ENCODE measurements at places on chromosomes 3 and 15. TPM values are rescaled to one million over a fixed set of nuclear protein-coding genes. Genes with fewer than 3 reads are reported as not detected.

DISP2 gene
- total RNA-seq = 1.0 TPM

AGBL1 gene
- not detected for total RNA-seq

MESP1 gene
- 1.7 TPM for total RNA-seq

TCF12 gene
- 42.2 TPM for total RNA-seq

RTP2 gene
- not detected for total RNA-seq

DNAH12 gene
- total RNA-seq = 0.02 TPM

HACD2 gene
- total RNA-seq = 30.2 TPM

TGM4 gene
- 0.07 TPM for total RNA-seq

ERC2 gene
- not detected for total RNA-seq

SAMMSON gene
- total RNA-seq = not detected

PML gene
- 15.8 TPM for total RNA-seq

ST6GAL1 gene
- total RNA-seq = 4.6 TPM

ALDH1A2 gene
- total RNA-seq = not detected

CCR5 gene
- not detected for total RNA-seq

KCNAB1 gene
- total RNA-seq = not detected

PROS1 gene
- total RNA-seq = 13.3 TPM

GOLGA8K gene
- 0.42 TPM for total RNA-seq

CRYGS gene
- 0.83 TPM for total RNA-seq

CX3CR1 gene
- not detected for total RNA-seq

UBA7 gene
- 0.41 TPM for total RNA-seq

ZNF660 gene
- total RNA-seq = not detected

LSAMP gene
- 0.24 TPM for total RNA-seq

MORC1 gene
- not detected for total RNA-seq

CFAP100 gene
- total RNA-seq = not detected

UCN2 gene
- total RNA-seq = 8.9 TPM

ZNF639 gene
- total RNA-seq = 26.6 TPM

TM6SF1 gene
- not detected for total RNA-seq

LAMB2 gene
- 114 TPM for total RNA-seq

DUOXA2 gene
- total RNA-seq = not detected

PPIB gene
- 825 TPM for total RNA-seq

NR1I2 gene
- not detected for total RNA-seq

MOBP gene
- 0.16 TPM for total RNA-seq

FMN1 gene
- 0.38 TPM for total RNA-seq

RFTN1 gene
- 3.1 TPM for total RNA-seq

GP9 gene
- not detected for total RNA-seq

ARGFX gene
- total RNA-seq = not detected

SMCO1 gene
- total RNA-seq = not detected

CCR2 gene
- not detected for total RNA-seq

SUCLG2 gene
- 33.9 TPM for total RNA-seq

CHRNA7 gene
- total RNA-seq = 5.0 TPM

TUSC2 gene
- 40.7 TPM for total RNA-seq

ARPP21 gene
- total RNA-seq = 0.32 TPM

POTEB3 gene
- not detected for total RNA-seq

IMPG2 gene
- not detected for total RNA-seq

ACSBG1 gene
- 0.31 TPM for total RNA-seq

NPAP1 gene
- not detected for total RNA-seq

Data from A549 treated with Mapracorat at 1 μM for 4 hours (cell line).